Endothelial cell of umbilical vein (primary cell): ENCODE measurements at places on chromosomes 4 and X.
A peak's percentile ranks its signal among the peaks of the same experiment; 100 is the strongest.

DNA sequence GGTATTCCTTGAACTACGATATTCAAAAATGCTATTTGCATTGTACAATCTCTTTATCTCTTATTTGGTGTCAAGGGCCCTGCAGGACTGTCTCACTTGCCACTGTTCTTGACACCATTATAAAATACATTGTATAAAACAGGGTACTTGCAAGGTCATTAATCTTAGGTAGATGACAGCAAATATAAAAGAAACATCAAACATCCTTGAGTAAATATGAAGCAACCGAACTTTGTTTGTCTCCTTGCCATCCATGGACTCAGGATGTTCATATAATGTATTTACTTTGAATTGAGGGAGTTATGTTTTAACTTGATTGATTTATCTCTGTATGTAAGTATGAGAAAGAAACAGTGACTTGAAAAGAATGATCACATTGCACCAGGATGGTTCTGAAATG is 87.3 kb downstream of the UGT2B4 start:
- DNase-seq = no peak

- DNase-seq = peak; percentile 22
Measured at GRCh38 chr4:53601251-53601764, 10.0 kb upstream of the LNX1 start.

DNA sequence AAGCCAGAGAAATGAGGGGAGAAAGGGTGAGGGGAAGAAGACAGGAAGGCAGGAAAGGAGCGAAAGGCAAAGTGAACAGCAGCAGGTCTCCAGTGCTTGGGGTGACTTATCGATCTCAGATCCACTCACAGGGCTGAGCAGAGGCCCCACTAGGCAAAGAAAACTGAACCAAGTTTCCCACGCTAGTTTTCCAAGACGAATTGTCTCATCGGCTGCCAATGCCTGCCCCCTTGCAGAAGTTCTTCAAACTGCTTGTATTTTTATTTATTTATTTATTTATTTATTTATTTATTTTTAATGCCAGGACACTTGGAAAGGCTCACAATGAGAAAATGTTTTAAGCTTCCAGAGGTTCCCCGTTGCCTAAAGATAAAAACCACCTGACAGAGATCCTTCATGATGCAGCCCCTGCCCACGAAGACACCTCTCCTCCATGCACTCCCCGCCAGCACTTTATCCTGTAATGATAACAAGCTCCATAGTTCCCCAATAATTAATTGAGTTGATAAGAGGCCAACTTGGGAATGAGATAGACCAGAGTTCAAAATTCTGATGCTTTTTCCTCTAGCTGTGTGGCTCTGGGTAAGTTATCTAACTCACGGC is 43.2 kb downstream of the QDPR start:
- peak; percentile 58 for DNase-seq

GRCh38 chr4:152039023-152039481 is 278.2 kb upstream of the GATB start:
- no peak for DNase-seq

DNA sequence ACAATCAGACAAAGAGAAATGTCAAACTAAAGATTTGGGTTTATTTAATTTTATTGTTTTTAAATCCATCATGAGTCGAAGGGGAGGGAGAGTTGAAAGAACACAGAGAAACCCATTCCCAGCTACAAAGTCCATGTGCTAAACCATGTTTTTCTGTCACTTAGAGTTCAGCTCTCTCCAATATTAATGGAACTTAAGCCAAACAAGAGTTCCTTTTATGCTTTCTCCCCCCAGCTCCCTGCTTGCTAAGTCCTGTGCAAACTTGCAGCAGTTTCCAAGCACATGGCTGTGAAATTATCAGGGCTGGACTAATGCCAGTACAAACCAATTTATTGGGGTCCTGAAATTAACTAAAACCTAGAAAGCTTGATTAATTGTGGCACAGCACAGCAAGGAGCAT is 9.7 kb upstream of the CHRDL1 start:
- DNase-seq = no peak

DNA sequence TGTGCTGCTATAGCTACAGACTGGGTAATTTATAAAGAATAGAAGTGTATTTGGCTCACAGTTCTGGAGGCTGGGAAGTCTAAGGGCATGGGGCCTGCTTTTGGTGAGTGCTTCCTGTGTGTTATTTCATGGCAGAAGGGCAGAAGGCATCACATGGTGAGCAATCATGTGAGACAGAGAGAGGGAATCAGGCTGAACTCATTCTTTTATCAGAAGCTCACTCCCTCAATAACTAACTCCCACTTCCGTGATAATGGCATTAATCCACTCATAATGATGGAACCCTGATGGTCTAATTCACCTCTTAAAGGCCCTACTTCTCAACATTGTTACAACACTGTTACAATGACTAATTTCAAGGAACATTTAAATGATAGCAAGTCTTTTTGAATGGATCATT is 129.4 kb downstream of the FAT4 start:
- DNase-seq = no peak

DNA sequence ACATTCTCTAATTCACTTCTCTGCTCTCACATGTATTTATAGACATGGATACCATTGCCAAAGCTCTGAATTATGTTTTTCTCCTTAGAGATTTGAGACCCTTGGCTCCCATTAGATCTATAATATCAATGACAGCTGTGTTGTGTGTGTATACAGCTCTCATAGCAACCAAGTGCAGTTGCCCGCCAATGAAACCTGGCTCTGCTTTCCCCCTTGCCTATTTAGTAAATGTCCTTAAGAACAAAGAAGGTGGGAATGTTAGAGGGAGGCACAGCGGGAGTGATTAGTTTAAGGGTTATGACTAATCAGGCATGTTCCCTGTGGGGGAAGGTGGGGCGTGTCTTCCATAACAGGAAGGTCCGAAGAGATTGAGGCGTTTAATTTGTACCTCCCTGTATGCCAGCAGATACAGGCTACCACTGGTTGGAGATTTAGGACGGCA is 100.5 kb upstream of the TBC1D9 start:
- DNase-seq = no peak

DNA sequence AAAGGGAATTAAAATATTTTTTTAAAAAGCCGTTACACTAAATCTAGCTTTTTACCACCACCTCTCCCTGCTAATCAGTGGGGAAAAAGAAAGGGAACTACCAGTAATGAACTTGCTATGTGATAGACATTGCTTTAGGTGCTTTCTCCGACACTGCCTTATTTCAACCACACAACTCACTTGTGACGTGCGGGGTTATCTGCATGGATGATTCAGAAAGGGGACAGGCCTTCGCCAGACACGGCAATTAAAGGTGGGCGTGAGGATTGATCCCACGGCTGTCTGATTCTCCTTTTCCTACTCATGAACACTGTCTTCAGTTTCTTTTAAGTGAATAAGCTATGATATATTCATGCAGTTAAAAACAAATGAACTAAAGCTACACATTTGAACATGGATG is 882 bp upstream of the CXCR3 start:
- no peak for DNase-seq

GRCh38 chr4:94686086-94686485 is 71.7 kb upstream of the BMPR1B start:
- DNase-seq = no peak

GRCh38 chr4:108512615-108513505 is 107.5 kb upstream of the RPL34 start:
- peak; percentile 23 for DNase-seq

DNA sequence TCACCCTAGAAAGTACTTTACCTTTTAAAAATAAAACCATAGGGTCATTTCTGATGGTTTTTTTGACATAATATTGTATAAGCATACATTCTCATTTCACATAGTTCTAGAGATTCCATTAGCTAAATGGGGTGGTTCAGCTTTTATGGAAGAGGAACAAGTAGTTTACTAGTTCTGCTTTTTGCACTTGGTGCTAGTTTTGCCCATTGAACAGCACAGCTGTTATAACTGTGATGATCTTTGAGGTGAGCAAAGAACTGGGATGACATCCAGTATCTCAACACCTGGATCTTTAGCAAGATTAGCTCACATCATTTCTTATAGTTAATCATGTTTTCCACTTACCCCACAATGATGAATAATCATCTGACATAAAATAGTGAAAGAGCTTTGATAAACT is 40.9 kb downstream of the MOB1B start:
- no peak for DNase-seq

DNA sequence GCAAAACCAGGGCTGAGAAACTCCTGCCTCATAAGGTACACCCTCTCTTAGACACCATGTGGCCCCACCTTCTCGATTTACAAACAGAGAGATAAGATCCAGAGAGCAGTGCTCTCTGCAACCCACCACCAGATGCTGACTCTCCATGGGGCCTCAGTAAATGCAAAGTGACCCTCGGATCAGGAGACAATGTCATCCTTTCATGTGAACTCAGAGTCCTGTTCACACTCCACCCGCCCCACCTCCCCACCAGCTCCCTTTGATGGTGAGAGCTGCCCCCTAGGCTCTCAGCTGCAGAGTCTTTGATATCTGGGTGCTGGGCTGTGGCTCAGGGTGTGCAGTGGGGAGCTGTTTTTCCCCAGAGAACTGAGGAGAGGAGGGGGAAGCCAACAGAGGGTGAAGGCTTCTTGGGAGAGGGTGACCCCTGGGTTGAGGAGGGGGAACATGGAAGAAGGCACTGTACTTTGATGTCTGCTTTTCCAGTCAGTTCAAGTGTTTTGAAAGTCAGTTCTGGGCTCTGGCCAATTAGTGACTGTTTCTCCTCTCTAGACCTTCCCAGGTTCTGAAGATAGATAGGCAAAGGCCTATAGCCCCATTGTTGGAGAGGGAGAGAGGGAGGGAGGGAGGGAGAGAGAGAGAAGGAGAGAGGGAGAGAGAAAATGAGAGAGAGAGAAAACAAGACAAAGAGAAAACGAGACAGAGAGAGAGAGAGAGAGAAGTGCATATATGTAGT is 88.2 kb downstream of the SCD5 start:
- peak; percentile 23 for DNase-seq

DNA sequence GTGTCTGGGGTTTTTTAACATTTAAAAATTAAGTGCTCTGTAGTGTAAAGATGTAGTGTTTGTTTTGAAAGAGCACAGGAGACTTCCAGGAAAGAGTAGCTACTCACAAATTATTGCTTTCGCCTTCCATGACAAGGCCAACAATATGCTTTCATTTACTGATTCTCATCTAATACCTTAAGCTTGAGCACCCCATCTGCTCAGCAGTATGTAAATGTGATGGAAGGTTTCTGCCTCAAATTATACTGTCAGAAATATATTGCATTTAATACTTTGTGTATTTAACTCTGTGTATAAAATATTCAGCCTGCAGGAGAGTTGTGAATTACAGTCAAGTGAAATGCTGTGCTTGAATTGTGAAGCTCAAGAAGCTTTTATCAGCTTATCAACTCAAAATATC is 296.3 kb upstream of the ATOH1 start:
- no peak for DNase-seq

- no peak for DNase-seq
Measured at GRCh38 chr4:151702256-151702655, 58.6 kb downstream of the GATB start.

GRCh38 chrX:19272452-19272851 is 71.3 kb upstream of the PDHA1 start:
- DNase-seq = no peak

DNA sequence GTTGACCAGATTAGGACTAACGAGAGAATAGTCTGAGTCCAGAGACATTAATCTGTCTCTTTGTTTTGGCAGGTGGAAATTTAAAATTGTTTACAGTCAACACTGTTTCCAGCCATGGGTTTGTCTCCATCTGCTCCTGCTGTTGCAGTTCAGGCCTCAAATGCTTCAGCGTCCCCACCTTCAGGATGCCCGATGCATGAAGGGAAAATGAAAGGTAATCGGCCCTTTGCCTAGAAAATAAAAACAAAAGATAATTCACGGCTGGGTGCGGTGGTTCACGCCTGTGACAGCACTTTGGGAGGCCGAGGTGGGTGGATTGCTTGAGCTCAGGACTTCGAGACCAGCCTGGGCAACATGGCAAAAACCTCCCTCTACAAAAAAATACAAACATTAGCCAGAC is 815 bp downstream of the HCCS start:
- no peak for DNase-seq

DNA sequence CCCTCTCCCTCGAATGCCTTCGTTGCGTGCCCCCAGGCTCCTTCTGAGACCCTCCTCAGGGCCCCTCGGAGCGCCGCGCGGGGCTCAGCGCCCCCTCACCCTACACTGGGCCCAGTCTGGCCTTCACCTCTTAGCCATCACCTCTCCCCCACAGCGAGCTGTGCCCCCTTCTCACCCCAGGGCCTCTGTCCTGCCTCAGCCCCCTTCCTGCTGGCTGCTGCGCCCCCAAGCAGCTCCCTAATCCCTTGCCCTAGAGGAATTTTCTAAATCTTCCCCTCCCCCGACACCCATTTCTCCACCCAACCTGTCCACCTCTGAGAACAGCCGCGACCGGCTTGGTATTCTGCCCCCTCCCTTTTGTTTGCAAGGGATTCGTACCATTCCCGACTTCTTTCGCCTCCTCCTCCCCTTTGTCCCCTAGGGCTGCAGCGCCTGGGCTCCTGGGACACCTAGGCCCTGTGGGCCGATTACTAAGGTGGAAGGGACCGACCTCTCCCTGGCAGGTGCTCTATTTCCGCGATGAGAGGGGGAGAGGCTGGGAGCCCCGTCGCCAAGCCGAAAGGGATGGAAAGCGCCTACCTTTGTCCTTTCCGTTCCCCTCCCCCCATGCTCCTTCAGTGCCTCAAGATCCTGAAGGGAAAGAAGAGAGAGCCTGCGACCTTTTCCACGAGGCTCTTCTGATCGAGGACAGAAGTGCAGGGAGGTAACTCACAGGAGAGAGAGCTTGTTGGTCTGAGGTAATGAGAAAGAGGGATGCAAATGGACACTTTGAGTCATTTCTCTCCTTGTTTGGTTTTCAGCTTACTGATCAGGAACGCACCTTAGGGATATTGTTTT is 10.9 kb downstream of the DLG3 start:
- no peak for DNase-seq

- DNase-seq = no peak
Measured at GRCh38 chr4:79281566-79282359, 44.1 kb downstream of the NAA11 start.

DNA sequence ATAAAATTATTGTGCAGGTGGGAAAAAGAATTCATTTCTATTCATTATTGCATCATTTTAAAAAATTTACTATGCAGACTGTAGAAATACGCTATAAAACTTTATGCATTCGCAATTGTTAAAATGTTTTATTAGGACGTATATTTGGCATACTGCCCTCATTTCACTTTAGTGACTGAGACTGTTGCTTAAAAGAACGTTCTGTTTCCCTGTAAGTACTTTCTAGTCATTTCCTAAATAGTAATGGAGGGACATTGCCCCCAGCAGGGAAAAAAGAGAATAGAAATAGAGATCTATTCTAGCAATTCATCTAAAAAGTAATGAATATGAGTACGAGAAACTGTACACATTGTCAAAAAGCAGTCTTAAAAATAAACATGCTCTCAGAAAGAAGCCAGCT is 1295.8 kb upstream of the TENM3 start:
- no peak for DNase-seq

GRCh38 chrX:153638436-153639176 is 8.4 kb upstream of the DUSP9 start:
- no peak for DNase-seq

GRCh38 chrX:17603196-17603595 is 134.1 kb upstream of the SCML1 start:
- DNase-seq = no peak

GRCh38 chr4:79850626-79851025 is 222.4 kb downstream of the ANTXR2 start:
- DNase-seq = no peak

- peak; percentile 29 for DNase-seq
Measured at GRCh38 chr4:20255823-20256222, 4.1 kb downstream of the SLIT2 start.
